ENCODE measurements at places on chromosomes 7 and 10. TPM values are rescaled to one million over a fixed set of nuclear protein-coding genes. Genes with fewer than 3 reads are reported as not detected.

DNA sequence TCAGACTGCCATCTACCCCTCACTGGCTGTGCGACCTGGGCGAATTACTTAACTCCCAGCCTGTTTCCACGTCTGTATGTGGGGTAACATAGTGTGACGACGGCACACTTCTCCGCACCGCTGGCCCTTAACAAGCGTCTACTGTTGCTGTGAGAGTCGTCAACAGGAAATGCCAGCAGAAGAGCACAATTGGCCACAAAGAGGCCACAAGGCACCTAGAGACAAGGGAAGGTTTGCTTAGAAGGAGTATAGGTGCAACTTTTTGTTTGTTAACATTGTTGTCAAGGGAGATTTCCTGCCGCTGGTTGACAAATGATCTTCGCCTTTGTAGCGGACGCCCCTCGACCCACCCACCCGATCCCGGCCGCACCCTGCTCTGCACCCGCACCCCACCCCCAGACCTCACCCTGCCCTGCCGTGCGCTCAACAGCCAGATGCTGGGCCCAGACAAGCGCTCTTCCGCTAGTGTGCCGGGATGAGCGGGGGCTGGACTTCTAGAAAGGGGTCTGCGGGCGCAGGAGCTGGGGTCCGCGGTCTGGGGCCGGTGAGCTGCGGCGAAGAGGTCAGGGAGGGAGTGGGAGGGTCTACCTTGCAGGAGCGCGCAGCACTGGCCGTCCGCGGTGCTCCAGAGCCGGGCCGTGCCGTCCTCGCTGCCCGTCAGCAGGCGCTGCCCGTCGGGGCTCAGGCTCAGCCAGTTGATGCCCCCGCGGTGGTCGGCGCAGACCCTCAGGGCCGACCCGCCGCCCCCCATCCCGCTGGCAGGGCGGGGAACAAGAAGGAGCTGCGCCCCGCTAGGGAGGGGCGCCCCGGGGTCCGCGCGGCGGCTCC lies 785 bp downstream of the WDR86 start:
- DNase-seq, result peak; percentile 87

Gene STRIP2
- polyA plus RNA-seq, result 0.09 TPM

Gene SLC26A3
- polyA plus RNA-seq, result not detected

Gene METTL27
- 0.99 TPM for polyA plus RNA-seq

GRCh38 chr10:78301481-78301880 lies 267.8 kb downstream of the RPS24 start:
- no peak for DNase-seq

- DNase-seq, result no peak
Measured at GRCh38 chr7:120738816-120739215, 119.1 kb downstream of the TSPAN12 start.

- no peak for DNase-seq
Measured at GRCh38 chr10:58755677-58756076, 243.0 kb downstream of the BICC1 start.

Gene FFAR4
- polyA plus RNA-seq, result not detected

GRCh38 chr7:39616138-39616537 lies 7.2 kb upstream of the RALA start:
- no peak for DNase-seq

GRCh38 chr10:86335831-86336230 lies 30.8 kb downstream of the GRID1 start:
- no peak for DNase-seq

GRCh38 chr10:48879451-48879850 lies 60.2 kb downstream of the LRRC18 start:
- DNase-seq, result no peak

- no peak for DNase-seq
Measured at GRCh38 chr10:61753453-61753852, 90.7 kb downstream of the CABCOCO1 start.

GRCh38 chr10:98368644-98369043 lies 46.3 kb downstream of the PYROXD2 start:
- no peak for DNase-seq

DNA sequence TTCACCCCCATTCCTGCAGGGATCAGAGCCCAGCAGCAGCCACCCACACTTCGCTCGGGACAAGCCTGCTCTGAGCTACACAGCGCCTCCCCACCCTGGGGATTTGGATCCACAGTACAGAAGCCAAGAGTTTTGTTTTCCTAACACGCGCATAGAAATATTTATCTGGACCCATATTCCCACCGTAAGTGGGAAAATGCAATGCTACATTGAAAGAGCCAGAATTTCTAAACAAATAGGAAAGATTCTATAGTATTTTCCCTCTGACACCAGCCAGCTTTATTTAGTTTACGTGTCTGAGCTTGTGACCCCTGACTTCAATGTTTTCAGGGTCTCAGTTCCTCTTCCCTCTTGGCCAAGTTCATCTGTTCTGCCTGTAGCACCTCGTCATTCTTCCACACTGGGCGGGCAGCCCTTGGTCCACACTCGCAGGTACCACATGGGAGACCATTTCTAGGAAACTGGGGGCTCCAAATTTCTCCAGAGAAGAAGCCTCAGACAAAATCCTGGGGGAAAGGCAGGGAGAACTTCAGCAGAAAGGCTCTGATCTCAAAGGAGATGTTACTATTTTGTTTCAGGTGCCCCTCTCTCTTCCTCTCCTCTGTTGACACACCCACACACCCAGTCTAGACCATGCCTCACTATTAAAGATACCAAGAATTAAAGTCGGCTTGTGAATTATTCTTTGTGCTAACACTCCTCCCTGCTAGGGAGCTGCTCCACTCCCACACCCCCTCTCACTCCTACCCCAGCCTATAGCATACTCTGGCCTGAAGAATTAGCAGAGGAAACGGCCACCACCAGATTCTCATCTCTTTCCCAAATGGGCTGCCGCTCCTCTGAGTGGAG lies 116.0 kb upstream of the PCGF5 start:
- DNase-seq, result peak; percentile 37

DNA sequence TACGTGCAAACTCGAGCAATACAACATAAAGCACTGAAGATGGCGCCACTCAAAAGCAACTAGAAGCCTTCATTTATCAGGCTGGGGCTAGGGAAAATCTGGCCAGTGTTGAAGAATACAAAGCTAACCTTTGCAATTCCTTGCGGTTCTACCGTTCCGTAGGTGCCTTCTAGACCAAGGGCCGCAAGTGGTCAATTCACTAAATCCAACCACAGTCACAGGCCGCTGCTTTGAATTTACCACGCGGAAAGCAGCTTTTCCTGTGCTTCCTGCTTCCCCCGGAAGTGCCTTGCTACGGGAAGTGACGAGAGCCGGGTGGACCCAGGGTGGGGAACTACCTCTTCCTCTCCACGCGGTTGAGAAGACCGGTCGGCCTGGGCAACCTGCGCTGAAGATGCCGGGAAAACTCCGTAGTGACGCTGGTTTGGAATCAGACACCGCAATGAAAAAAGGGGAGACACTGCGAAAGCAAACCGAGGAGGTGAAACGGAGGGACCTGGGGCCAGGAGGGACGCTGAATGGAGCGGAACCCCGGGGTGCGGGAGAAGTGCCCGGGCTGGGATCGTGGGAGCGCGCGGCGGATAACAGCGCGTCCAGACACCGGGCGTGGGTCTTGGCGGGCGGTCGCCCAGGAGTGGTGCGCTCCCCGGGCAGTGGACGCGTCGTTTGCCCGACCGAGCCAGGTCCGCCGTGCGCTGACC lies at the start of gene DDX21:
DDX21 (plus strand) TSS at position 339 of the 701 bp plus-strand sequence; CDS start at position 395, 56 bp downstream.
- DNase-seq, result peak; percentile 93

DNA sequence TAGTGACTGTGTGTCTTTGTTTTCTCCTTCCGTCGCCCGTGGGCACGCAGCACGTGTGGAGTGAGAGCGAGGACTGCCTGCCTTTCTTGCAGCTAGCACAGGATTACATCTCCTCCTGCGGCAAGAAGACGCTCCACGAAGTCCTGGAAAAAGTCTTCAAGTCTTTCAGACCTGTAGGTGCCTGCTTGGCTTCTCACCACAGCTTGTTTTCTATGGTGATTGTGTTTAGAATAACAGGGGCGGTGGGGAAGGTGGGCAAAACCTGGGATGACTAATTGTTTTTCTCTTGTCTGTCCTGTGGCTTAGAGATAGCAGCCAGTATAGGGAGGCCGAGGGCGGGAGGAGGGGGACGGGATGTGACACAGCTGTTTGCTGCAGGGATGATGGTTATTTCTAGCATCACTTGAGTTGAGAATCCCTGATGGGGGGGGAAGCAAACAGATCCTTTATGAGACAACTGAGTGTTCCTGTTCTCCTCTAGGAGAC lies 11.4 kb downstream of the MTURN start:
- DNase-seq, result no peak

- DNase-seq, result no peak
Measured at GRCh38 chr7:66902844-66903180, 18.2 kb upstream of the TMEM248 start.

GRCh38 chr7:130927564-130927963 lies 193.6 kb upstream of the KLF14 start:
- no peak for DNase-seq

DNA sequence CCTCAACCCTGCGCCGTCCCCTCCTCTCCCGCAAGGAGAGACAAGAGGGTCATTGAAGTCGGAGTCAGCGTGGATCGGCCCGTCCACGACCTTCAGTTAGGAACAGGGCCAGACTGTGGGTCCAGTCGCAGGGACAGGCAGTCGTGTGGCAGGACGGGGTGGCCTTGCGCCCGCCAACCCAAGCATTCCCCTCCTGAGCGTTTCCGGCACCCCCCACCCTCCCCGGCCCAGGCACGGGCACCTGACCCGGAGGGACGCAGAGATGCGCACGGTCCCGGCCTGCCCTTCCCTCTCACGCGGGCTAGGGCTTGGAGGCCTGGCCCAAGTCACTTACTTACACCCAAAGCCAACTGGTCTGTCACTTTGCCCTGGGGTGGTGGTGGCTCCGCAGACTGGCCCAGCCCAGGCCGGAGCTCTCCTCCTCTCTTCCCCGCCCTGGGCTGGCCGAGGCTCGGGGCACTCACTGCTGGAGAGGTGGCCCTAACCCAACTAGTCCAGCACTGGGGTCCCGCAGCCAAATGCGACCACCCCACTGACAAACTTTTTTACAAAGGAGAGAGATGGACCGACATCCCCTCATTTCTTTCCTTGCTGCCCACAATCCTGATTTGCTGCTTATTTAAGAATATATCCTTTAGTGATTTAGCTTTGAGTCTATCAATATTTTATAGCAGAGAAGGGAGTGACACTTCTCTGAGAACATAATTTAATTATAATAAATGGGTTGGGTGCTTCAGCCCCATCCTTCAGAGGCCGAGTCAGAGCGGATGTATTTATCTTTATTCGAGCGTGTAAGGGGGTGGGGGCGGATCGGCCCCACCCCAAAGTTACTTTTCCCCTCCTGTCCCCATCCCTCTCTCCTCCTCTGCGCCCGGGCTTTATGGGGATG lies 1.2 kb upstream of the UNCX start:
- DNase-seq, result peak; percentile 28

DNA sequence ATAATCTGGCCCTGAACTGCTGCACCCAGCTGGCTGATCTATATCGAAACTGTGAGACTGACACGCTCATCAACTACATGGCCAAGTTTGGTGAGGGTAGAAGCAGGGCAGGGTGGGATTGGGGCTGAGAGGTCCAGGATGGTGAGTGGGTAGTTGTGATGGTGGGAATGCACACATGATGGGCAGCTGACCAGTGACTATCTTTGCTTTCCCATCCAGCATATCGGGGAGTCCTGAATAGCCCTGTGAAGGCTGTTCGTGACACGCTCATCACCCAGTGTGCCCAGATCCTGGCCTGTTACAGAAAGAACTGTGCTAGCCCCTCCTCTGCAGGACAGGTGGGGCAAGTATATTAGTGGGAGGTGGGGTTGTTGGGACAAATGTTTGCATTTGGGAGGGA lies 12.5 kb upstream of the CHCHD1 start:
- no peak for DNase-seq

DNA sequence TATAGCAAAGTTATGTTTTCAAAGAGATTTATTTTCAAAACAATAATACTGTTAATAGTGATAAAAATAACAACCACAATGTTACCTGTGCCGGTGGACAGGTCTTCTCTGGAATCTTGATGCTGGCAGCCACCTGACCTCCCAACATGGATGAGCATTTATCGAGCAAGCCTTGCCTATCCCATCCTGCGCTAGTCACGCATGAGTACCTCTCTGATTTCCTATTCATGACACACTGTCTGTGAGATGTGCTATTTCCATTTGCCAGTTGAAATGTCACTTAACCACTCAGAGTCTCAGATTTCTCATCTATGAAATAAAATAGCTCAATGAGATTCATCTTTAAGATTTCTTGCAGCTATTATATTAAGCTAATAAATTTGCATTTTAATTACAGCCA lies 341.2 kb upstream of the VWC2 start:
- DNase-seq, result no peak

Gene ARHGAP19
- 6.4 TPM for polyA plus RNA-seq

Gene OR2A5
- not detected for polyA plus RNA-seq

- no peak for DNase-seq
Measured at GRCh38 chr10:18043148-18044006, 91.7 kb downstream of the SLC39A12 start.

Gene TLX1
- not detected for polyA plus RNA-seq

- DNase-seq, result no peak
Measured at GRCh38 chr7:84844771-84845170, 342.1 kb downstream of the SEMA3D start.

Gene ZNF425
- polyA plus RNA-seq, result 0.48 TPM

Gene OR9A2
- polyA plus RNA-seq, result not detected

Gene EFCAB10
- polyA plus RNA-seq, result not detected

Gene CALCR
- polyA plus RNA-seq, result not detected

Gene KCND2
- not detected for polyA plus RNA-seq

DNA sequence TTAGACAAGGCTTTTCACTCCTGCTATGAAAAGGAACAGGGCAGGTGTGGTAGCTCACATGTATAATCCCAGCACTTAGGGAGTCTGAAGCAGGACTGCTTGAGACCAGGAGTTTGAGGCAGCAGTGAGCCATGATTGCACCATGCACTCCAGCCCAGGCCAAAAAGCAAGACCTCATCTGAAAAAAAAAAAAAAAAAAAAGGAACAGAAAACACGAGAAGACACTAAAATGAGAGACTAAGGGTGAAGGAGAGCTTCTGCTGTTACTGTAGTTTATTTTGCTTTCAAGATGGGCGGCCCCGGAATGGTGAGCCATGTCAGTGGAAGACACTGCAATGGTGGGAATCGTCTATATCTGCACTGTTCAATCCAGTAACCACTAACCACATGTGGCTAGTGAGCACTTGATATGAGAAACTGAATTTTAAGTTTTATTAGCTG lies 9.9 kb downstream of the PIP4K2A start:
- DNase-seq, result peak; percentile 61

- DNase-seq, result no peak
Measured at GRCh38 chr7:144821067-144821466, 14.8 kb downstream of the TPK1 start.

GRCh38 chr7:66642186-66642585 lies 13.5 kb downstream of the KCTD7 start:
- no peak for DNase-seq

Gene FAM24B
- polyA plus RNA-seq, result 23.4 TPM

GRCh38 chr10:9268176-9268575 lies 1213.7 kb downstream of the GATA3 start:
- no peak for DNase-seq

Gene SRRM3
- not detected for polyA plus RNA-seq

Gene MUC12
- 0.81 TPM for polyA plus RNA-seq

GRCh38 chr10:122853665-122854313 lies 8.1 kb upstream of the CUZD1 start:
- DNase-seq, result no peak

GRCh38 chr7:149306854-149307253 lies 44.9 kb downstream of the ZNF783 start:
- DNase-seq, result no peak

Gene SPAG6
- 0.17 TPM for polyA plus RNA-seq

GRCh38 chr7:35900651-35901050 lies 99.8 kb downstream of the SEPTIN7 start:
- DNase-seq, result no peak

Gene PLEKHS1
- 0.06 TPM for polyA plus RNA-seq

Data from B cell (primary cell).